Esophagus squamous epithelium (tissue), 5 donors: ENCODE measurements at places on chromosomes 16 and 17.

- DNase-seq = no peak
These were observed 140.8 kb upstream of the ELAC2 start for GRCh38 chr17:13158494-13159240.

GRCh38 chr17:34386697-34387550, 23.9 kb upstream of the CCL1 start:
- DNase-seq = no peak

- DNase-seq = no peak
These were observed 10.6 kb downstream of the CCDC102A start for GRCh38 chr16:57525761-57526160.

GRCh38 chr16:73483934-73484711, 436.2 kb upstream of the ZFHX3 start:
- no peak for DNase-seq

DNA sequence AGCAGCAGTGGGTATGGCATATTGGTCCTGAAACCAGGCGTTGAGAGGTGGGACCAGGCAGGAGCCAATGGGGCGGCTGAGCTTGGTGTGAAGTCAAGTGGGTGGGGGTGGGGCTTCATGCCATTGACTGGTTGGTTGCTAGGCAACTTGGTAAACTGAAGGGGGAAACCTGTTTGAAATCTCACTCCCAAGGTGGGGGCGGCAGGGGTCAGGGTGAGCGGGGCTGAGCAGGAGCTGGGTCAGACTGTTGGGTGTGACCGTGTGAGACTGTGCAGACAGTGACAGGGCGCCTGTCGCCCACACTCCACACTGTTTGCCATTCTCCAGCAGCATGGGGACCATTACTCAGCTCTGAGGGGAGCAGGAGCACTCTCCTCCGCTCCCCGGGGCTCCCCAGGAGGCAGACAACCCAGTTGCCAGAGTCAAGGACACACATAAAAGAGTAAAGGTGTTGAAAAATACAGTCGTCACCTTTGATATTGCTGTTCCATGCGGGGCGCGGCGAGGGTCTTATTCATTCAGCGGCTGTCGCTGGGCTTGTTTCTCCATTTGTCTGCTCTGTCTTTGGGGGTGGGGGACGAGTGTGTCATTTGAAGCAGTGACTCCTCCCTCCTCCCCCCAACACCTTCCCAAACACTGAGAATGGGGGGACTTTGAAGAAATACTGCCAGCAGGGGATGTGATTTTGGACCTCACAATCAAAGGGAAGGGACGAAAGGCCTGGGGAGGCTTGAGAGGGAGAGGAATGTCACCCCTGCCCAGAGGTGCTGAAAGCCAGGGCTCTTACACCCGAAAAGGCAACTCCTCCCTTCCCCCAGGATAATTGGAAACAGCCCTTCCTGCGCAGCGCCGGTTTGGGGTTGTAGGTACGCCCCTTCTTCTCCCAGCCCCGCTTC, 1.2 kb upstream of the EFNB3 start:
- DNase-seq = no peak

- DNase-seq = no peak
These were observed 415.4 kb downstream of the SLC39A11 start for GRCh38 chr17:72677108-72677507.

DNA sequence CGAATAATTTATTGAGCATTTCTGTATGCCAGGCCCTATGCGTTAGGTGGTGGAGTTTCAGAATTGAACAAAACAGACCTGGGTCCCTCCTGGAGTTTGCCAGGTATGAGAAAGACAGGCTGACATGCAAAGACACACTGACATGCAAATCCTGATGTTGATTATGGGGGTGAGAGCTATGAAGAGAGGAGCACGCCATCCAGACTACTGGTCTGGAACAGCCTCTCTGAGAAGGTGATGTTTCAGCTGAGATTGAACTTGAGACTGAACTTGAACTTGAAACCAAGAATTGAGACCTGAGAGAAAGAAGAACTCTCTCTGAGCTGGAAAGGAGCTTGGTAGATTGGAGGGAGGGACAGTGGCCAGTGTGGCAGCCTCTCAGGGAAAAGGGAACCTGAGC, 14.2 kb upstream of the CACNG4 start:
- DNase-seq = no peak

- DNase-seq = no peak
These were observed 8.3 kb downstream of the LIG3 start for GRCh38 chr17:34988644-34989043.

GRCh38 chr16:89334461-89334860, 117.0 kb downstream of the ZNF778 start:
- no peak for DNase-seq
